Urinary bladder (tissue), 4 donors: ENCODE measurements at places on chromosomes 16 and 17. TPM values are rescaled to one million over a fixed set of nuclear protein-coding genes. Genes with fewer than 3 reads are reported as not detected.

DNA sequence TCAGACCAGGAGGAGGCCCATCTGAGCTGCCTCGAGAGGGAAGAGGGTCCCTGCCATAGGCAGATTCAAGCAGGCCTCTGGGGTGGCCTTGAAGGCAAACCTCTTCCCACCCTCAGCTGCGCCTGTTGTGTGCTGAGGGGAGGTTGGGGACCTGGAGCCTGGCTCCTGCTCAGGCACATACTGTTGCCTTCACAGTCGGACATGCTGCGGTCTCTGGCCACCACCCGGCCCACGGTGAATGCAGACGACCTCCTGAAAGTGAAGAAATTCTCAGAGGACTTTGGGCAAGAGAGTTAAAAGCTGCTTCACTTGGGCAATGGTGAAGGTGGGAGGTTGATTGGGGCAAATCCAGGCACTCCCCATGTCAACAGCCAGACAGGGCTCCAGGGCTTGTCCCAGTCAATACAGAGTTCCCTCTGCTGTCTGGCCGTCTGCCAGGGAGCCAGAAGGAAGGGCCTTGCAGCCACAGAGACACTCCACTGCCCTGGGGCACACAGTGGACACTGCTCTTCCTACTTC, 6.3 kb downstream of the PDF start:
- DNase-seq = no peak

GRCh38 chr17:34369571-34369970, 6.5 kb upstream of the CCL1 start:
- no peak for DNase-seq

DNA sequence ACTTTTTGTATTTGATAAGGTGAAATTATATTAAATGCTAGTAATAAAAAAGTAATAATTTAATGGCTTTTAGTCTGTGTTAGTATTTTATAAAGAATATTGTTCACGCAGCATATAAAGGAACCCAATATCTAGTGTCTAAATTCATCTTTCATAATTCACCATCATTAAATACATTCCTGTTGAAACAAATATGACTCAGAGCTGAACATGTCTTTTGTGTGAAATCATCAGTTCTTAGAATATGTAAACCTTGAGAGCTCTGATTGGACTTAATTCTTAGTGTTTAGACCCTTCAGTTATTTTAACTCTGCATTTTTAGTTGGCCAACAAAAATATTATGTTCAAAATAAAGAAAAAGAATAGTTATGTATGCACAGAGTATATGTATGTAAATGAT, 71.8 kb downstream of the ABHD15 start:
- DNase-seq = no peak

- peak; percentile 60 for DNase-seq
Measured at GRCh38 chr16:79838496-79839259, 238.1 kb upstream of the MAF start.

GRCh38 chr17:58112970-58113631, 29.9 kb downstream of the DYNLL2 start:
- peak; percentile 23 for DNase-seq

DNA sequence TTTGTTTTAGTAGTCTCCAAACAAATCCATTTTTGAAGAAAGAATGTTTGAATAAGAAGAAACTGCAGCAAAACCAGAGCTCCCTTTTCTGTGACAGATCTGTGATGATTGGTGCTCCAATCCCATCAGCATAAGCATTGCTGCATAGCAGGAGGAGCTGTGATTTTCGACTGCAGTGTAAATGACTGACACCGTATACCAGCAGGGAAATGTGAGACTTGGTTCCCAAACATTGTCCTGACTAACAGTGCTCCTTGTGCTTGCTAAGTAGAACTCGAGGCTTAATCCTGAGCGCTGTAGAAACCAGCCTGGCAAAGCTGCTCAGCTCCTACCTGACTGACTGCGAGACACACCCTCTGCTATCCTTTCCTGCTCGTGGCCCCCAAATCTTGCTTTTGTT, 57.2 kb downstream of the NUP93 start:
- no peak for DNase-seq

GRCh38 chr17:2347805-2348685, 10.7 kb downstream of the SGSM2 start:
- no peak for DNase-seq

- no peak for DNase-seq
Measured at GRCh38 chr17:29891131-29891530, 38.9 kb downstream of the SSH2 start.

DNA sequence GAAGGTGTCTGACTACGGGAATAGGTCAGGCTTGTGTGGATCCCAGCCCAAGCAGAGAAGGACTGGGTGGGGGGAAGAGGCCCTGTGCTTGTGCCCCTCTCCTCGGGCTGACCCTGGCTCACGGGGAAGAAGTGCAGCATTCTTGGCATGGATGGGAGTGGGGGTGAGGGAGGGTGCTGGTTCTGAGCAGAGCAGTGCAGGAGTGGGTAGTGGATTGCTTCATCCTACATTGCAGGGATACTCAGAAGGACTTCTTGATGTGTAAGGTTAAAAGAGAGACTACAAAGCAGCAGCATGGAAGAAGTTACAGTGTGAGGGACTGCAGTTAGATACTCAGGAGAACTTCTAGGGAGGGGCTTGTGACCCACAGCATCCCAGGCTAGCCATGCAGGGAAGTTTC, 2.1 kb downstream of the ARHGAP23 start:
- DNase-seq = no peak

- DNase-seq = no peak
Measured at GRCh38 chr17:51442088-51442865, 181.9 kb downstream of the UTP18 start.

GRCh38 chr17:29103341-29103740, 60.4 kb downstream of the PIPOX start:
- DNase-seq = no peak

DNA sequence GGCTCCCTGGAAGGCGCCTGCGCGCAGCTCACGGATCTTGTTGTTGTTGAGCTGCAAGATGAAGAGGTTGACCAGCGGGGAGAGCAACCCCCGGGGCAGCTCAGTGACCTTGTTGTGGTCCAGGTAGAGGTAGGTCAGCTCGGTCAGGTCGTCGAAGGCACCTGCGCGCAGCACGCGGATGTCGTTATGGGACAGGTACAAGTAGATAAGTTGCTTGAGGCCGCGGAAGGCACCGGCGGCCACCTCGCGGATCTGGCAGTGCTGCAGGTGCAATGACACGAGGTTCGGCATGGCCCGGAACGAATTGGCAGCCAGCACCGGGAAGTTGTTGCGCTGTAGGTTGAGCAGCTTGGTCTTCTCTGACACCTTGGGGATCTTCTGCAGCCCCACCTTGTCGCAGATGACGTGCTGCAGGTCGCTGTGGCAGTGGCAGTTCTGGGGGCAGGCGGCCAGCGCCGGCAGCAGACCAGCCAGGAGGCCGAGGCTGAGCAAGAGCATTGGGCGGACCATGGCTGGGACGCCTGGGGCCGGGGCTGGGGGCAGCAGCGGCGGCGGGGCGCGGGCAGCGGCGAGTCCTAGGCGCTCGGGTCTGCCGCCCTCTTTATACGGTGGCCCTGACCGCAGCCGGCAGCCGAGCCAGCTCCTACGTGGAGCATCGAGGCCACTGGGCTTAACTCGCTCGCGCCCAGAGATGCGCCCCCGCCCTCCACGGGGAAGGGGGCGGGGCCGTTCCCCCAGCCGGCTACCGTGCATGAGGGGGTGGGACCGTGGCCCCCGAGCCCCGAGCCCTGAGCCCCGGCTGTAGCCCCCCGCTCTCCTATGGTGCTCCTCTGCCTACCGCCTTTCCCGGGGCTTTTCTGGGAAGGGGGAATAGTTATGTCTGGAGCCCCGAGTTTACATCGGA, at the start of gene CHAD:
TSS of gene CHAD (minus strand) at position 577 of the 904 bp plus-strand sequence. CDS start at position 510, 67 bp downstream.
- no peak for DNase-seq

DNA sequence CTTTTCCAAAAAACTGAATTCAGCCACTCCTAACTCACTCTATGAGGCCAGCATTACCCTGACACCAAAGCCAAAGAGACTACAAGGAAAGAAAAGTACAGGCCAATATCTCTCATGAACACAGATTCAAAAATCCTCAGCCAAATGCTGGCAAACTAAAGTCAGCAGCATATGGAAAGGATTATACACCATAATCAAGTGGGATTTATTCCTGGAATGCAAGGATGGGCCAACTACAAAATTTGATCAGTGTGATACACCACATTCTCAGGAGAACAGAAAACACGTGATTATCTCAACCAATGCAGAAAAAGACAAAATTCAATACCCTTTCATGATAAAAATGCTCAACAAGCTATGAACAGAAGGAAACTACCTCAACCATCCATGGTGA, 7.7 kb upstream of the AATK start:
- DNase-seq = no peak

DNA sequence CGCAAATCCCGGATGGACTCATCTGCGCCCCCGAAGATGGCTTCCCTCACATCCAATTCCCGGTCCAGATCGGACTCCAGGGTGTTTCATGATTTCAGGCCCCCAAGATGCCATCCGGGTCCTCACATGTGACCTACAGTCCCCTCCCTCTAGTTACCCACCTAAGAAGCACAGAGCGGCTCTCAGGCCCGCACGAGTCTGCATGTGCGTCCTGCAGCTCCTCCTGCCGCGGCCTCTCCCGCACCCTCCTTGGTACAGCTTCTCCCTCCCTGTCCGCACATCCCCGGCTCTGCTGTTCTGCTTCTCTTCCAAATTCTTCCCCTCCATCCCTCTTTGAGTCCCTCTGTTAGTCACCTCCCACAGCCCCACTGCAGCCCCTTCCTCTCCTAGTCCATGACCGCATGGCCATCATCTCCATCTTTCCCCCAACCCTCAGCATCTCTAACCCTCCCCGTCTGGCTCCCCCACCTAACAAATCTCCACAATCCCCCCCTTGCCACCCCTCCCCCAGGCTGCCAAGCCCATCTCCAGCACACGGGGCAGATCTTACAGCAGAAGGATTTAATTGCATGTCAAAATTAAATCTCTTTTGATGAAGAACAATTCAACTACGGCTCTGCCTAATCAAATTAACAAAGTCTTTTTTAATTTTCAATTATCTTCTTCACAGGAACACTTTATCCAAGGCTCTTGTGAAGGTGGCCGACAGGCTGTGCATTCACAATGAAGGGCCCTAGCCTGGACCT, 231.0 kb downstream of the RBFOX3 start:
- DNase-seq = no peak

- DNase-seq = no peak
Measured at GRCh38 chr17:67759355-67760171, 41.8 kb downstream of the NOL11 start.

DNA sequence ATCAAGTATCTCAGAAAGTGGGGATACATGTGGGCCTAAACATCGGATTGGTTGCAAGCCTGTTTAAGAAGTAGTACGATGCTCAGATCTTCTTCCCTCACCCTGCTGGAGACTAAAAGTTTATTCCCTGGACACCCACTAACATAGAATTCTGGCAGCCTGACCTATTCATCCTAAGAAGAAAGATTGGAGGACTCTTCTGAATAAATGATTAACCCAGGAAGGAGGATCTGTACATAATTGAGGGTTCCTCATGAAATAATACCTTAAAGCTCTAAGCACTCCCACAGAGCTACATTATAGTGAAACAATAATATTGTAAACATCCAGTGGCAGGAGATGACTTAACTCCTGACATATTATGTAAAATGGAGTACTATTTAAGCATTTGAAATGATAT, 111.7 kb downstream of the NLK start:
- DNase-seq = no peak

DNA sequence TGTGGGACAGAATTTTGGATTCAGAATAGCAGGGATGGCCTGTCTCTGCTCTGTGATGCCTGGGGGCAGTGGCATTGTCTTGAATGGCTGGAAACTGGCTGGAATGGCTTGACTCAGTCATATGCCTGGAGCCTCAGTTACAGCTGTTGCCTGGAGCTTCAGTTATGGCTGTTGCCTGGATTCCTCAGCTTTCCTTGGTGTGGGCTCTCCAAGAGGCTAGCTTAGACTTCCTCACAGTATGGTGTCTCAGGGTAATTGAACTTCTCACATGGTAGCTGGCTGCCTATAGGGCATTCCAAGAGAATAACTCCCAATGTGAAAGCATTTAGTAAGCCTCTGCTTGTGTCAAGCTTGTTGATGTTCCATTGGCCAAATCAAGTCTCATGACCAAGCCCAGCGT, 21.1 kb downstream of the KRT23 start:
- DNase-seq = no peak

- DNase-seq = no peak
Measured at GRCh38 chr17:73028299-73028755, 64.2 kb downstream of the SLC39A11 start.

GRCh38 chr16:27430923-27431484, 29.0 kb downstream of the IL21R start:
- no peak for DNase-seq

DNA sequence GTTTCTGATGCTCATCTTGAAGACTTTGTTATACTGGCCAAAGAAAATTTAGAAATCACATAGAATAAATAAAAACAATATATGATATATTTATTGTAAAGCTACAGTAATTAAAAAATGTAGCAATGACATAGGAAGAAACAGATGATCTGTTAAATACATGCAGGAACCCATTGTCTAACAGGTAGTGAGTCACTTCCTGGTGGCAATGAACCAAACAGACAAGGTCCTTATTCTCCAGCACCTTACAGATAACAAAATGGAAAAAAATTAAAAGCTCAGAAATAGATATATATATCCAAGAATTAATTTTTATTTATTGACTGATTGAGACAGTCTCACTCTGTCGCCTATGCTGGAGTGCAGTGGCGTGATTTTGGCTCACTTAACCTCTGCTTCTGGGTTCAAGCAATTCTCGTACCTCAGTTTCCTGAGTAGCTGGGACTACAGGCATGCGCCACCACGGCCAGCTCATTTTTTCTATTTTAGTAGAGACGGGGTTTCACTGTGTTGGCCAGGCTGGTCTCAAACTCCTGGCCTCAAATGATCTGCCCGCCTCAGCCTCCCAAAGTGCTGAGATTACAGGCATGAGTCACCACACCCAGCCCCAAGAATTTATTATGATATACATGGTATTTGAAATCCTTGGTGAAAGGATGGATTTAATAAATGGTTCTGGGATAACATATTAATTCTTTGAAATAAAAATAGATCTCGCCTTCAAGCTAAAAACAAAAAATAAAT, 7.5 kb downstream of the NETO2 start:
- no peak for DNase-seq

CCL16 gene
- 0.29 TPM for polyA plus RNA-seq

PPP1R1B gene
- 17.1 TPM for polyA plus RNA-seq

NOXO1 gene
- 0.16 TPM for polyA plus RNA-seq

PLEKHH3 gene
- 46.0 TPM for polyA plus RNA-seq

KCNG4 gene
- not detected for polyA plus RNA-seq
